ENCODE measurements at places on chromosomes 13 and 19.

DNA sequence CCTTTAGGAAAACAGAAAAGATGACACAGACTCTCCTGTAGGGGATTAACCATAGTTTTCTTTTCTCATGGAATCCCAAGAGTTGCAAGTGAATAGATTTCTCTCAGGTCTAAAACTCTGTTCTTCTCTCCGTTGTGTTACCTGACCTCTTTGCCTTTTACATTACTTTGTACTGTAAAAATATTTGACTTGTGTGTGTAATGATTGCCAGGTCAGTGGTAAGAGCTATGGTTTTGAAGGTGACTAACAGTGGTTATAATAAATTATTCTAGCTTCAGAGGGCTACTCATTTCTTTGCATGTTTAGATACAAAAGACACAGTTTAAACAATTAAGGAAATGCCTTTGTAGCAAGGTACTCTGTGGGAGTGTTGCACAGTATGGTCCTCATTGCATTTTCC, 23.0 kb upstream of the PSG2 start:
- DNase-seq: no peak

DNA sequence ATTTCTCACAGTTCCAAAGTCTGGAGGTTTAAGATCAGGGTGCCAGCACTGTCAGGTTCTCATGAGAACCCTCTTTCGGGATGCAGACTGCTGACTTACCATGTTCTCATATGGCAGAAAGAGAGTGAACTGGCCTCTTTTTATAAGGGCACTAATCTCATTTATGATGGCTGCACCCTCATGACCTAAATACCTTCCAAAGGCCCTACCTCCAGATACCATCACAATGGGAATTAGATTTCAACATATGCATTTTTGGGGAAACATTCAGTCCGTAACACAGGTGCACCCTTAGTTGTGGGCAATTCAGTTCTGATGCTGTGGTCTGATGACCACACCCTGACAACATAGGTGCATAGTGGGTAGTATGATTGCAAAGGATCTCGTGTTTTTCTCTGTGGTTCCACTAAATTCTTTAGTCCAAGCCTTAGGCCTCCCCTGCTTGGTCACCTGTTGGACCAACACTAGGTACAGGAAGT, 33.3 kb downstream of the GARRE1 start:
- no peak for DNase-seq

DNA sequence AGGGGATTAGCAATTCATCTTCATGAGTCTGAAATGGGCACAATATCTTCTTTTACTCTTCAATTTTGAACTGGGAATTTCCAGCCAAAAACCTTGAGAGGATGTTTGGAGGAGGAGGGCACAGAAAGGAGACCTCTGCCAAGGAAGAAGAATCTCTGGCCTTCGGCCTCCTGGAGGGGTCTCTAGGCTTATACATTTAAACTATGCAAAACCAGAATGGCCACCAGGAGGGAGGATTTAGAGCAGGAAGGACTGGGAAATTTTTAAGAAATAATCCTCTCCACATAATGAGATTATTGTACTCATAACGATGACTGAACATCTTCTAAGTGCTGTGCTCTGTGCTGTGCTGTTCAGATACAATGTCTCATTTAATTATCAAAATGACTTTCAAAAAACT, 325.9 kb downstream of the NDFIP2 start:
- DNase-seq: no peak

GRCh38 chr19:33234092-33234491, 8.4 kb upstream of the SLC7A10 start:
- DNase-seq: no peak

DNA sequence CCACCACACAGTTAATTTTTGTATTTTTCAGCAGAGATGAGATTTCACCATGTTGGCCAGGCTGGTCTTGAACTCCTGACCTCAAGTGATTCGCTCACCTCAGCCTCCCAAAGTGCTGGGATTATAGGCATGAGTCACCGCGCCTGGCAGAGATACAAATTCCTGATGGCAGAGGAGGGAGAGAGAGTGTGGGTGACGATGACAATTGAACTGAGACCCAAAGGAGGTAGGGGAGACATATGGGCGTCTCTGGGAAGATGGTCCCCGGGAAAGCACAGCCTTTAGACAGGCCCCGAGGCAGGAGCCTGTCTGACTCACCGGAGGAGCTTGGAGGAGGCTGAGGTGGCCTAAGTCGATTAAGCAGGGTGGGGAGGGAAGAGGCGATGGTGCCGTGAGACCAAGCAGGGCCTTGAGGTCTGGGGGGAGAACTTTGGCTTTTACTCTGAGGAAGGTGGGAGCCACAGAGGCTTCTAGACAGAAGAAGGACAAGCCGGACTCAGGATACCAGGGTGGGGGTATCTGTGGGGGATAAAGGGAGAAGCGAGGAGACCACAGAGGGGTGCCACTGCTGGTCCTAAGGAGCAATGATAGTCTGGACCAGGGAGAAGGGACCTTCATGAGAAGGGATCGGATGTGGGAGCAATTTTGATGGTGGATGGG, 38.2 kb downstream of the ARRDC2 start:
- peak; percentile 10 for DNase-seq

DNA sequence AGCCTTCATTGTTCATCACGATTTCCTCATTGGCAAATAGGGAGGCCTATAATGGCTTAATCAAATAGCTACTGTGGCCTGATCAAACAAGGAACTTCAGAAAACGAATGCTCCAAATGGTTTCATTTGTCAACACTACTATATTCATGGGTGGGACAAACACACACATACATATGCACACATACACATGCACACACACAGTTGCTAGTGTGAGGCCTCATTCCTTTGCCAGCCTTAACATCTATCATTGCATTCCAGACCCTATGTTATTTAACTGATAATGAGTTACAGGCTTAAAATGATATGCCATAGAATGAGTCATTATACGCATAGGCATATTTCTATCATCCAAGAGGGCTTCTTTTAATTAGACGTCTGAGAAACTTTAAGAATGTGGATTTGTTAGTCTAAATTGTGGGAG, 140.2 kb downstream of the KLF5 start:
- no peak for DNase-seq

DNA sequence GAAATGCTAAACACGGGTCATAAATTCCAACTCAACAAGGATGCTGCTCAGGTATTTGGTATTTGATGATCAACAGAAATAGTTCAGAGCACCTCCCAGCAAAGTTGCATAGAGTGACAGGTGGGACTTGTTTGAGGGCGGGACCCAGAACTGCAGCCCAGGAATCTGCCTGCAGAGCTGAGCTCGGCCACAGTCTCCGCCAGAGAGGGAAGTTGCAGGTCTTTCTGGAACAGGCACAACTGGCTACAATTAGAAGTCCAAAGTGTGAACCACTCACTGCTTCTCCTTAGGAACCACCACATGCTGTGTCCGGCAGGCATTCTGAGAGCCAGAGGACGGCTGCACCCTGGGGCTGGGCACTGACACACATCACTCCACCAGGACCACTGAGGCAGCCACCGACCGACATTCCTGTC, 1.1 kb downstream of the SLC15A1 start:
- no peak for DNase-seq

DNA sequence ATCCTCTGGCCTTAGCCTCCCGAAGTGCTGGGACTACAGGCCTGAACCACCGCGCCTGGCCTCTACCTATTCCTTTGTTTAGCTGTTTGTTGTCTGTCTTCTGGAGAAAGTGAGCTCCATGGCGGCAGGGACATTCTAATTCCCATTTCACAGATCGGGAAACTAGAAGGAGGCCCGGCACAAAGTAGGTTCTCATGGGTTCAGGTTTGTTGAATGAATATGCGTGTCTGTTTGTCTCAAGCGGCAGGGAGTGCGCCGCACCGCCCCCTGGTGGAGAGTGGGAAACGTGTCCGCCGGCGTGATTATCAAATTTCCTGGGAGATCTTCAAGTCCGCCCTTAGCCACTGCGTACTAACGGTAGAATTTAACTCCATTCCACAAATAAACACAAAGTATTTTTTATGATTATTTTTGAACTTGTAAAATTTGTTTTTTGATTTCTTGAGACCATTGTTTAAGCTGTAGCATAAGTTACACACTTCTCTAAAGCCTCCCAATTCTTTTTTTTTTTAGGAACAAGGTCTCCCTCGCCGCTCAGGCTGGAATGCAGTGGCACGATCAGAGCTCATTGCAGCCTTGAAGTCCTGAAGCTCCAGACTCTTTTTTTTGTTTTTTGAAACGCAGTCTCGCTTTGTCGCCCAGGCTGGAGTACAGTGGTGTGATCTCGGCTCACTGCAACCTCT, 8.9 kb upstream of the CCDC9 start:
- peak; percentile 23 for DNase-seq

DNA sequence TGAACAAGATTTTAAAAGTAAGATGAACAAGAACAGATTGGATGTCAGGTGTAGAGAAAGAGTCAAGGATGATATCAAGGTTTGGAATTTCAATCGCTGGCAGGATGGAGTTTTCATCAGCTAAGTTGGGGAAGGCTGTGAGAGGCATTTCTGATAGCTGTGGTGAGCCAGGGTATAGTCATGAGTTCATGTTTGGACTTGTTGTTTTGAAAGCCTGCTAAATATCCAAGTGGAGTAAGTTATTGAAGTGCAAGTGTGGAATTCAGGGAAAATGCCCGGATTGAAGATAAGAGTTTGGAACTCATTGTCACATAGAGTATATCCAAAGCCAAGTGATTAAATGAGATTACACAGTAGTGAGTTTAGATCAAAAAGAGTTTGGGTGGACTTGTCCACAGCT, 11.0 kb upstream of the EPSTI1 start:
- DNase-seq: no peak

DNA sequence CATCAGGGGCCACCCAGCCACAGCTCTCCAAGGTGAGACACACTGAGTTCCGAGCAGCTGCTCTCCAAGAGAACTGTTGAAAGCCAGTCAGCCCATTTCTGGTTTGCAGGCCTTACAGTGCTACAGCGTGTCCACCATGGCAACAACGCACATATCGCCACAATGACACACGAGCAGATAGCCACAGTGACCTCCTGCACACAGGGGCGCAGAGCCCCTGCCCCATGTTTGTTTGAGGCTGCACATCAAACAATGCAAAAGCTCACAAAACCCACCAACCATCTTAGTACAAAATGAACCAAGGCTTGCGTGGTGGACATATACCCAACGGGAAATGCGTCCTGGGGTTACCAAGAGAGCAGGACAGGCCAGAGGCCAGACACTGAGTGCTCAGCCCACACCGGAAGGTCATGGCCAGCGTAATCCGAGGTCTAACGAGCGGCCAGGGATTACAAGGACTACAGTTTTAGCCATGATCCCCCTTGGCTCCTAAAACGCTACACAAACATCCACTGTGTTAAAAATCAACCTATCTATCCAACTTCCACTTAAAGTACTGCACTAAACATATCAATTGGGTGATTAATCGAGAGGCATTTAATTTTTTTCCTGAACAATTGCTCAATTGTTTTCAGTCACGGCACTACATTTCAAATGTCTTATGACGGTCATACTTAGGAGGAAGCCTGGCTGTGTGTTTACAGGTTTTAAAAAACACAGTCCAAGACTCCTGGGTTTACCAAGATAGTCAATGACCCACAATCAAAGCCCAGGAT, 56.0 kb downstream of the STK24 start:
- no peak for DNase-seq

DNA sequence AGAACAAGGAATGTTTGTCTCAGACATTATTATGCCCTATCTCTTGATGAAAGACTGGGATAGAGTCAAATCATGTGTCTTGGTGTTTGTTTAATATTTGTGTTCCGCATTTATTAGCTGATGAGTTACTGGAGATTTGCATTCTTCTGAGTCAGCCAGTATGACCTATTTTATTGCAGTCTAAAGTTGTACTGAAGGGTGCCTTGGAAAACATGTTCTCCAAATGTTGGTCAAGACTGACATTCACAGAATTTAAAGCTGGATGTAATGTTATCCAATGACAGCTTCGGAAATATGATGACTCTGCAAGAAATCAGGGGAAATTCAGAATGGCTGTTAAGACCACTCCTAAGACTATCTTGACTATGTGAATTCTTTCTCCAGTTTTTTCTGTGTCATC, 134.0 kb downstream of the KCNRG start:
- DNase-seq: no peak

DNA sequence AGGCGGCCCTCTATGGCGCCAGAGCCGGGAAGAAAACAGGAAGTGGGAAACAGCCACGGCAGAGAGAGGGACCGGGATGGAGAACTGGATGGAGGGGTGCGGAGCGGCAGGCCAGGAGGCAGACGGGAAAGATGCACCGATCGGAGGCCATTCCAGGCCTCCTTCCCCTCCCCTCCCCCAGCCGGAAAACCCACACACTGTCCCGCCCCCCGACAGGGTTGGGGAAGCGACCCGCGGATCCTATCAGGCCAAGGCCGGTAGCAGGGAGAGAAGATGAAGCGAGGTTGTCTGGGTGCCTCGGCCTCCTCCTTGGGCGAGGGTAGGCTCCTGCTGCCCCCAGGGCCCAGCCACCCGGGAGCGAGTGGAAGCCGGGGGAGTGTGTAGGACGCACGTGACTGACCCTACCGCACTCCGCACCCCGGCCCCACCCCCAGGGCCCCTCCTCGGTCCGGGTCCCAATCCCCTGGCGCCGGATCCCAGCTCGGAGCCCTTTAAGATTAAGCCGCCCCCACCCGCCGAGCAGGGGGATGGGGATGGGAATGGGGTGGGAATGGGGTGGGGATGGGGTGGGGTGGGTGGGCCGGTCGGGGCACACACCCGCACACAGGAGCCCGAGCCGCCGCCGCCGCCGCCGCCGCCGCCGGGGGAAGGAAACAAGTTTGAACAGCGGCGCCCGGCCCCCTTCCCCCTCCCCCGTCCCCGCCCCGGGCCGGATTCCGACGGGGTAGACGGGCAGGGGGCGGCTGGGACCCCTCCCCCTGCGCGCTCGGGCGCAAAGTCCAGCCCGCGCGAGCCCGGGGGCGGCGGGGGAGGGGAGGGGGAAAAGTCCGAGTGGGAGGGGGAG, 1.5 kb downstream of the ERF start:
- no peak for DNase-seq

- DNase-seq: no peak
Measured at GRCh38 chr13:59274958-59275727, 888.6 kb downstream of the DIAPH3 start.

DNA sequence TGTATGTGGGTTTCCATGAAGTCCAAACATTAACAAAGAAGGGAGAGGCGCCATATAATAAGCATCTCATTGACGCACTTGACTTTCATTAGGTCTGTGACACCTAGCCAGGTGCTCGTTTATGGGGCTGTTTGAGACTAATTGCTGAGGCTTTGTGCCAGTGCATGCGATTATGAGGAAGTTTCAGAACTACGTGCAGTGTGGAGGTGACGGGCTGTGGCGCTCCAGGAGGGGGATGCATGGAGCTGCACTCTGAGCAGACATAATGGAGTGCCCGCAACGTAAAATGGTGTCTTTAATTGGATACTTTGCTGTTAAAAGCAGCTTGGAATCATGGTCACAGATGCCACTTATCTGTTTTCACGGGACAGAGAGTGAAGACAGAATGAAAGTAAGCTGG, 223.2 kb downstream of the FGF9 start:
- DNase-seq: no peak

- DNase-seq: no peak
Measured at GRCh38 chr13:109212650-109213049, 573.7 kb downstream of the IRS2 start.

- DNase-seq: no peak
Measured at GRCh38 chr19:27972291-27973040, 1240.5 kb downstream of the UQCRFS1 start.

GRCh38 chr13:102993348-102993747, 72.9 kb downstream of the SLC10A2 start:
- no peak for DNase-seq
